ENCODE measurements at places on chromosomes 3 and 15.
A peak's percentile ranks its signal among the peaks of the same experiment; 100 is the strongest.

- DNase-seq: no peak
Measured at GRCh38 chr3:22846566-22846965, 356.6 kb upstream of the UBE2E2 start.

GRCh38 chr3:138188013-138188730 lies 1.1 kb downstream of the ARMC8 start:
- no peak for DNase-seq

DNA sequence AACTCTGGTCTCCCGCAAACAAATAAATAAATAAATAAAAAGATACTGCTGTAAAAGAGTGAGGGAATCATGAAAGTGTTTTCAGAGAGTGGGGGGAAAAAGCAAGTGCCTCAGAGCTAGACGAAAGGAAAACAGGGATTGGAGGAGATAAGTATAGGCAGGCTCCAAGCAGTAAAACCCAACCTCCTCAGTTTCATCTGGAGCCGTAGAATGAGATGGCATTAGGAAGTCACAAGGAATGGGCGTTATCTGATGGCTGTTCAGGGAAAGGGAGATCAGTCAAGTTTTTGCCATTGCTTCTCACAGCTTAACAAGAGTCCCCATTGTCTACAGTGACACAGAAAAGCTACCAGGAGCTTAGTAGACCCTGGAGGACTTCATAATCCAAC lies 451.5 kb upstream of the PPP2R3A start:
- no peak for DNase-seq

GRCh38 chr15:64092075-64092820 lies 1.4 kb downstream of the CIAO2A start:
- DNase-seq: no peak

DNA sequence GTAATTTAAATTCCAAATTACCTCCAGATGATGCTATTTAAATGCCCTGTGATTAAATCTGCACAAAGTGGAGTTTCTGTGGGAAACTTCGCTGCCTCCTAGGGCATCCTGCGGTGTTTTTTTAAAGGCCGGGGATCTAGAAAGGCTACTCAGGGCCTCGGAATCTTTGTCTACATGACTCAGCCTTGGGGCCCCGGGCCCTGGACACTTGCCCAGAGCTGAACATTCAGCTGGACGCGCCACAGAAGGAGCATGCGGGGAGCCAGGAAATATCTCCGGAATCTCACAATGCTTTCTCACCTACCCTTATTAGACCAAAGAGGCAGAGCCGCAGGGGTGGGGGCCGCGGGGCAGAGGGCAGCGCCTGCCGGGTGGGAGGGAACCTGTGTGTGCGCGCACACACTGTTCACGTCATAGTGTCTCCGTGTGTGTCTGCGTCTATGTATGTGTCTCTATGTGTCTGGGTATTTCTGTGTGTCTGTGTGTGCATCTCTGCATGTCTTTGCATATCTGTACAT lies 145.5 kb upstream of the TPM1 start:
- DNase-seq: peak; percentile 49

GRCh38 chr3:147616998-147617619 lies 207.9 kb downstream of the ZIC1 start:
- peak; percentile 25 for DNase-seq

DNA sequence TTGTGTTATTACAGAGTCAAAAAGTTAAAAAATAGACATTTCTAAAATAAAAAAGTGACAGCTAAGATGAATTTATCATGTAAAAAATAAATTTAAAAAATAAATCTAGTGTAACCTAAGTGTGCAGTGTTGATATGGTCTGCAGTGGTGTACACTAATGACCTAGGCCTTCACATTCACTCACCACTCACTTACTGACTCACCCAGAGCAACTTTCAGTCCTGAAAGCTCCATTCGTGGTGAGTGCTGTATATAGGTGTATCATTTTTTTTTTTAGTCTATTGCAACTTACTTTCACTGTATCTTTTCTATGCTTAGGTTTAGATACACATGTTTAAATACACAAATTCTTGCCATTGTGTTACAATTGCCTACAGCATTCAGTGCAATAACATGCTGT lies 459.4 kb upstream of the ROBO1 start:
- no peak for DNase-seq

- no peak for DNase-seq
Measured at GRCh38 chr15:84908564-84908963, 24.1 kb downstream of the SLC28A1 start.

- DNase-seq: no peak
Measured at GRCh38 chr3:10116138-10116460, 624 bp downstream of the BRK1 start.

- DNase-seq: no peak
Measured at GRCh38 chr15:92629975-92630626, 25.5 kb downstream of the FAM174B start.

GRCh38 chr3:195774917-195775316 lies 36.8 kb downstream of the MUC4 start:
- DNase-seq: peak; percentile 68

GRCh38 chr3:55292360-55292759 lies 194.7 kb downstream of the WNT5A start:
- no peak for DNase-seq

GRCh38 chr3:55161231-55161630 lies 233.4 kb upstream of the LRTM1 start:
- DNase-seq: no peak

GRCh38 chr15:55590788-55591187 lies 2.6 kb upstream of the PYGO1 start:
- no peak for DNase-seq

DNA sequence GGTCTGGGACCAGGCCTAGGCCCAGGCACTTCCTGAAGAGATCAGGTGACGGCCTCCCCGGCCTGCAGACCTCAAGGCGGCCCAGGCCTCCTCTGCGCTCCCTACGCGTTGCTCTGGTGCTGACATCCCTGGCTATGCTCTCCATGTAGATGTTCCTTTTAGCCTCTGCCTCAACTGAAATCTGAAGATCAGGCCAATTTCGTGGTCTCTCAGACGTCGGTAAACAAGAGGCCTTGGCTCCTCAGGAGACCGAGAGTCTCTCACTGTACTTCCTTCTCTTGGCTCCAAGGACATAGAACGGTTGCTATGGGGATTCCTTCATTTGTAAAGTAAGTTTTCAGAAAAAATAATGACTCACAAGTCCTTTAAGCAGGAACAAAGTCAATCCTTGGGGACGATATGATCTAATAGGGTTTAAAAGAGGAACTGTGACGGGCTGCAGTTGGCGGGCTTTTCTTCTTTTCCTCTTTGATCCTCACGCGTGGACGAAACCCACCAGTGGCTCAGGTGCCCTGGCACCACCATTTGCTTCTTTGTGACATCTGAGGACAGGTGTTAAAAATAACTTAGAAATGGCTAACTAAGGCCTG lies 55.6 kb upstream of the CGNL1 start:
- DNase-seq: no peak

DNA sequence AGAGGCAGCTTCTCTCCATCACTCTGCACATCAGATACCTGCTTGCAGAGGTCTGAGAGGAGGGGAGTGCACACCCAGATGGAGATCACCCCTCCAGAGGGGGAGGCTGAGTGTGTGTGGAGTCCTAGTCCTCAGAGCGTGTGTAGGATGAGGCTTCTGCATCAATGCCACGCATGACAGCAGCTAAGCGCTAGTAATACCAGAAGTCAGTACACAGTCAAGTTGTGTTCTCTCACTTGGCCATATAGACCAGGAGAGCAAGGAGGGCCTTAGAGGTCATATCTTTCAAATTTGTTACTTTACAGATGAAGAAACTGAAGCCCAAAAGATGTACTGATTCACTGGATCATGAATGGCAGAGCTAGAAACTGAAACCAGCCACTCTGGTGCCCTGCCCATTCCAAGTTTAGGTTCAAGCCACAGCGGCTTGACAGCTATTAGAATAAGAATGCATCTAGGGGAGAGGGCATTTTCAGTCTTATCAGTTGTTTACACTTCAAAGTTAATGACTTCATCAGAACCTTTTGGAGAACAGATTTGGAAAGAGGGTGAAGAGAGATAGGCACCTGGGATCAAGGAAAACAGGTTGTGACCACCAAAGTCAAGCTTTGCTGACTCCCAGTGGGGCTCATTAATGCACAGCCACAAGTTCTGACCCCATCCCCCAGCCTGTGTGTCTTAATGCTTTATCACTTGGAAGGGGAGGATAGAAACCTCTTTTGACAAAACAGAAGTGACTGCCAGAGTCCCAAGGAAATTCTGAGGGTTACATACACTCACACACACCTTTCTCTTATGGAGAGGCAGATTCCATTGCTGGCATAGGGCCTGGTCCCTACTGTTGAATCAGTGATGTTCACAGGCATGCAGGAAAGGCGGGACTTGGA lies 310.3 kb downstream of the CHST2 start:
- DNase-seq: no peak

DNA sequence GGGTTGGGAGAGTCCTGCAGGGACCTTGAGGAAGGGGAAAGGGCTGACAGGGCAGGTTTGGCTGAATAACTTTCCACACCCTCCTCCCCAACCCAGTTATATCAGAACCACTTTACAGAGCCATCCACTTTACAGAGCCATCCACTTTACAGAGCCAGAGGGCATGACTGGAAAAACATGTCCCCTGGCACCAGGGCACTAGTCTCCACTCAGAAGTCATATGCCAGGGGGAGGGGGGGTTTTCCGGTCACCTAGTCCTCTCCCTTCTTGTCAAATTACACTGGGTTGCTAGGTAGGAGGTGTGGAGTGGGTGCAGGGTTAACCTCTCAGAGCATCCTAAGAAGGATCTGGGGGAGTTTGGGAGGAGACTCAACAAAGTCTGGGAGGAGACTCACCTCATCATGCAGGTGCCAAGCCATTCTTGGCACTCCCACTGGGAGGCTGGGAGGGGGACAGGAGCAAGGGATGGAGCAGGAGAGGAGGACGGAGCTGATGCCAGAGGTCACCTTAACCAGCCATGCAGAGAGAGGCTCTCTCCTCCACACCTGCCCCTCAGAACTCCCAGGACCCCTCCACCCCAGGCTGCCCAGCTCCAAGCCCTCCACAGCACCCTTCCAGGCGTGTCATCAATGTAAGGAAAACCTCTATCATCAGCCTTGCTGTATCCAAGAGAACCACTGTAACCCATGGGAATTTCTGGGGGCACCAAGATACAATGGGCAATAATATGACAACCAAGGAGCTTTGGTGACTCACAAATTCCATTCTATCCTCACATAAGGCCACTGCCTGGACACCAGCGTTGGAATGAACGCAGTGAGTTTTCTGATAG lies 1.7 kb downstream of the LRRC2 start:
- no peak for DNase-seq

DNA sequence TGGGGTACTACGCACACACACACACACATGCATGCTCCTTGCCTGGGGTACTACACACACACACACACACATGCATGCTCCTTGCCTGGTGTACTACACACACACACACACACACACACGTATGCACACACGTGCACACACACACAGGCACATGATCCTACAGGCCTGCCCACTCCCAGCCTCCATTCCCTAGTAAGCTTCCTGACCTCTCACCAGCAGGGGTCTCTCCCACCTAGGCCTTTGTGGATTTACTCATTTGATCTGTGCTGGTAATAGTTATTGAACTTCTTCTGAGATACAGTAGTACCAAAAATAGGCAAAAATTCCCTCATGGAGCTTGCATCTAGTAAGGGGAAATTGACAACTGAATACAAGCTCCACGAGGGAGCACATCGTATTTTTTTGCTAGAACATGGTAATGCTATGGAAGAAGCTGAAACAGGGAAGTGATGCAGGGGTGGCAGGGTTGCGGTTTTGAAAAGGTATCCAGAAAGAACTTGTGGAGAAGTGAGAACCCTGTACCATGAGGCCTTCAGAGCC lies 19.1 kb downstream of the TTC21A start:
- DNase-seq: peak; percentile 18

DNA sequence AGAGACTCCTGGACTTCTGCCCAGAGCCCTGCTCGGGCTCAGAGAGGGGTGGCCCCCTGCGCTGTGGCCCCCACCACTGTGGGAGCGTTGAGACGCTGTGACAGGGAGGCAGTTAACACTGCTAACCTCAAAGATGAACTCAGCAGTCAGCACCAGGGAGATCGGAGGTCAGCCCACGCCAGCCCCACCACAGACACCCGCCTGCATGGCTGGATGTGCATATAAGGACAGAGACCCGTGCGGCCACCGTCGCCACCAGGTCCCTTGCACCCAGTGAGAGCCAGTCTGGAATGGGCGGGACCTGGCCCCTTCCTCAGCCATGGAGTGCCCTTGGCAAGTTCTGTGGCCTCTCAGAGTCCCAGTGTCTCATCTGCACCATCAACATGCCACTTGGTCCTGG lies 48.5 kb upstream of the FURIN start:
- no peak for DNase-seq

GRCh38 chr3:161848376-161848775 lies 351.8 kb downstream of the OTOL1 start:
- DNase-seq: no peak

DNA sequence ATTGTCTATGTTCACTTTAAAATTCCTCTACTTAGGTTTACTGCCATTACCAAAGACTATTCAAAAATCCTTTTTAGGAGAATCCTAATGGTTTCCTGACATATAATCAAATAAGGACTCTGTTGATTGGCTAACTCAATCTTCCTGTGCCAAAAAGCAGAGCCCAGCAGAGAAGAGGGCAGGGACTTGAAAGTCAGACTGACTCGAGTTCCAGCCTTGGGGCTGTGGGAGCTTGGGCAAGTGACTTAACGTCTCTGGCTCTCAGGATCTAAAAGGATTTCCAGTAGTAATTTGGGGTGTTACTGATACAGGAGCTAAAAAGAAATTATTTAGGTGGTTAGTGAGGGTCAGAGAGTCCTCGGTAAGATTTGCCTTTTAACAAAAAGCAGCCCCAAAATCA lies 10.9 kb downstream of the CCR5 start:
- no peak for DNase-seq

- DNase-seq: no peak
Measured at GRCh38 chr3:42539871-42540714, 37.6 kb downstream of the VIPR1 start.

GRCh38 chr3:177591379-177591778 lies 394.1 kb upstream of the TBL1XR1 start:
- no peak for DNase-seq

DNA sequence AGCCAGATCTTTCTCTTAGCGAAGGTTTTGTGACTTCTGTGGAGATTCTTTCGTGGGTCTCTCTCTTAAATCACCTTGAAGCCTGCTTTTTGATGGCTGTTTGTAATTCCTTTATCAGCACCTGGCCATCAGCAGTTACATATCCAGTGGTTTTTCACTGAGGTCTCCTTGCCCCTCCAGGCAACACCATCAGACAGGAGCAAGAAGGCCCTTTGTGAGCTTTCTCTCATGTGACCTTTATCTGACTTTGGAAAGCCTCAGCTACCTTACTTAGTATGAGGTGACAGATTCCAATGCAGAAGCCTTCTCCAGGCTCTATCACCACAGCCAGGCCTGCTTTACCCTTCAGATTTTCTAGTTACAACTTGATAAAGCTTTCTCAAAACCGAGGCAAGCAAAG lies 30.0 kb upstream of the P3H2 start:
- no peak for DNase-seq

All from NCI-H446 (cell line).